ENCODE measurements at places on chromosomes 1 and 21.

- DNase-seq = no peak
Measured at GRCh38 chr1:56025942-56026341, 553.4 kb downstream of the PLPP3 start.

- peak; percentile 34 for DNase-seq
Measured at GRCh38 chr1:192477630-192478029, 97.9 kb upstream of the RGS1 start.

DNA sequence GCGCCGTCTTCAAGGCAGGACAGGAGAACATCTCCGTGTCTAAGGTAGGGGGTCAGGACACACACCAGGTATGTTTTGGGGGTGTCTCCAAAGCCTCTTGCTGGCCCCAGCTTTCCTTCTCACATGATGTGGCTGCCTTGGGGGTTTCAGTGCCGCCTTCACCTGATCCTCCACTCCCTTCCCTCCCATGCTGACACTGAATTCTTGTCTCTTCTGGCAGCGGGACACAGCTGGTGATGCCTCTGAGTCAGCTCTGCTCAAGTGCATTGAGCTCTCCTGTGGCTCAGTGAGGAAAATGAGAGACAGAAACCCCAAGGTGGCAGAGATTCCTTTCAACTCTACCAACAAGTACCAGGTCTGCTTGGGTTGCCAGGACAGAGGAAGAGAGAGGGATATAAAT is 13.5 kb downstream of the ATP1A2 start:
- peak; percentile 40 for DNase-seq

- DNase-seq = no peak
Measured at GRCh38 chr1:207314816-207315215, 6.7 kb upstream of the CD55 start.

GRCh38 chr1:223824712-223825111 is 21.0 kb downstream of the TP53BP2 start:
- DNase-seq = no peak

DNA sequence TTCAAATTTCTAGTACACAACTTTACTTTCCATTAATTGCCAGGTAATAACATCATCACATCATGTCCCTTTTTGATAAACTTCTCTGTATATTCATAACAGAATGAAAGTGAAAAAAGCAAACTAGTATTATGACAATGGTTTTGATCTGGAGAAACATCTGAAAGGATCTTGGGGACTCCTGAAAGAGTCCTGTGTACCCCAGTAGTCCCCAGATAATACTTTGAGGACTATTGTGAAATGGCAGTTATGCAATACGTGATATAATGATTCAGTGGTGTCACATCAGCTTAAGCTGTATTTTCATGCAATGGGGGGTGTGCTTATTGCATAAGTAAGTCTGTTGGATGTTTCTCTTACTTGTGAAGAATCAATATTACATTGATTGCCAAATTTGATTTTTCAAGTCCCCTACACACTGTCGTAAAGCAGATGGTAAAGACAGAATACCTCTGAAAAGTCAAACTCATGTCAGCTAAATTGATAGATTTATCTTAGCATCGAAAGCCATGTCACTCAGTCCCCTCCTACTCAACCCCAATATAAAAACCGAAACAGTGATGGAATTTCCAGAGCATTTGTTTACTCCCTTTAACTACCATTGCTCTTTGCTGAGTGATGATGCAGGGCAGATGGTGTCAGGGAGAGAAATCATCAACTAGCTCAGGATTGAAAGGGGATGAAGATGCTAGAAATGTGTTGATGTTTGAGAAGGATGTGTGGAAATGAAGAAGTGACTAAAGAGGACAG is 146.7 kb upstream of the C1orf105 start:
- DNase-seq = no peak

GRCh38 chr1:42364089-42364488 is 16.5 kb upstream of the RIMKLA start:
- DNase-seq = no peak

DNA sequence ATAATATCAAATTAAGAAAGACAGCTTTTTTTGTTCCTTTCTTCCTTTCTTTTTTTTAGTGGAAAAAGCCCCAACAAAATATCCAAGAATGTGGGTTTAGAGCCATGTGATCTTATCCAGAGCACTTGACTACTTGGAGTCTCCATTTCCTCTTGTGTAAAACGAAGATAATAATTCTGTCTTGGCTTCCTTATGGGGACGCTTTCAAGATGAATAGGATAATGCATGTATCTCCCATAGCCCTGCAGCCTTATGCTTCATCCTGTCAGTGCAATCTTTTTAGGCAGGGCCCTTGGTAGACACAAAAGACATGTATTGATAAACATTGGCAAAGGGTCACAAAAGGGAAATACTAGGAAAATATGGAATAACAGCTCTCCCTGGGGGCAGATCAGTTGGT is 34.8 kb downstream of the ZBTB18 start:
- DNase-seq = no peak

DNA sequence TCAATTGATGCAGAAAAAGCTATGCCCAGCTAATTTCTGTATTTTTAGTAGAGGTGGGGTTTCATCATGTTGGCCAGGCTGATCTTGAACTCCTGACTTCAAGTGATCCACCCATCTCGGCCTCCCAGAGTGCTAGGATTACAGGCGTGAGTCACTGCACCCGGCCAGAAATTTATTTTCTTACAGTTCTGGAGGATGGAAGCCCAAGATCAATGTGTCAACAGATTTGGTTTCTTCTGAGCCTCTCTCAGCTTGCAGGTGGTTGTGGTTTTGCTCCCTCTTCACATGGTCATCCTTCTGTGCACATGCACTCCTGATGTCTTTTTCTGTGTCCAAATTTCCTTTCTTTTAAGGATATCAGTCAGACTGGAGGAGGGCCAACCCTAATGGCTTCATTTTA is 35.6 kb downstream of the SHCBP1L start:
- DNase-seq = no peak

- no peak for DNase-seq
Measured at GRCh38 chr1:170872663-170873062, 62.7 kb upstream of the MROH9 start.

- DNase-seq = no peak
Measured at GRCh38 chr1:68409426-68409825, 40.3 kb downstream of the RPE65 start.

- DNase-seq = no peak
Measured at GRCh38 chr1:207948536-207949250, 37.8 kb upstream of the CD34 start.

DNA sequence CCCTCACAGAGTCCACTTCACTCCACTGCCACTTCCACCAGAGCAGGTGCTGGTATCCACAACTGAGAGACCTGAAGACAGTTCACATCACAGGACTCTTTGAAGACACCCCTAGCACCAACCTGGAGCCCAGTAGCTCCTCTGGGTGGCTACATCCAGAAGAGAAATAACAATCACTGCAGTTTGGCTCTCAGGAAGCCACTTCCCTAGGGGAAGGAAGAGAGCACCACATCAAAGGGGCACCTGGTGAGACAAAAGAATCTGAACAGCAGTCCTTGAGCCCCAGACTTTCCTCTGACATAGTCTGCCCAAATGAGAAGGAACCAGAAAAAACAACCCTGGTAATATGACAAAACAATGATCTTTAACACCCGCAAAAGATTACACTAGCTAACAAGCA is 113.2 kb downstream of the TENT5C start:
- no peak for DNase-seq

- no peak for DNase-seq
Measured at GRCh38 chr1:41365772-41366454, 4.7 kb downstream of the FOXO6 start.

- DNase-seq = no peak
Measured at GRCh38 chr1:109404838-109405237, 7.1 kb upstream of the SORT1 start.

DNA sequence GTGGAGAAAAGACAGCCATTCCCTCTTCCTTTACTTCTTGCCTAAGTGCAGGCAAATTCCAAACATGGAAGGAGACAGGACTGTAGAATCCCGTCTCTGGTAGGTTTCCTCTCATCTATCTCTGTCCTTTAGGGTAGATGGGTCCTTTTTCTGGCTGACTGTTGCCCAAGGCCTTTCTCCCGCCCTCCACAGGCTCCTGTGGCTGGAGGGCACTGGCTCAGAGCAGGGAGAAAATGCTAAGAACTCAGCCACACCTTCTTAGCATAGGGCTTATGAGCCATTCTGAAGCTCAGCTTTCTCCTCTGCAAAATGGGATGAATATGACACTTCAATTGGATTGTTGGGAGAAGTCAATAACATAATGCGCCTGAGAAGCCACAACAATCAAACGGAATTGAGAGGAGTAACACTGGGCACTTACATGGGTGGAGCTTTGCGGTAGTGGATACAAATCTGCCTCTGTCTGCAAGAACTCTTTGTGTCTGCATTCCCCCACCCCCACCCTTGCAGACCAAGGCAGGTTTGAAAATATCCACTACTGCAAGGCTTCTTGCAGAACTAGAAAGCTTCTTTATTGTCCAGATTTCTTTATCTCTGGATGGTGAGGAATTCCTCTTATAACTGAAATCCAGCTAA is 94.7 kb downstream of the CSMD2 start:
- DNase-seq = no peak

DNA sequence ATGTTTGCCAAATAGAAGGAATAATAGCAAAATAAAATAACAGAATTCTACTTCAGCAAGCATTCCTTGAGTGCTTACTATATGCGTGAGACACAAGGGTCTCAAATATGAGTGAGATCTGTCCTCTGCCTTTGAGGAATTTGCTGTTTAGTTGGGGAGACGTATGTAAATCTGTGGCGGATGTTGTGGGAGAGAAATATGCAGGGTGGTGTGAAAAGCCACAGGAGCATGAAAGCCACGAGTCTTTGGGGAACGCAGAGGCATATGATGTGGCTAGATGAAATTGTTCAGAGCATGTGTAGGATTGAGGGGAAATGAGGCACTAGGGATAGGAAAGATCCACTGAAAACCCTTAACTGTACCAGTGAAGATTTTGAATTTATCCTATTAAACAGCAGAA is 244.4 kb downstream of the PBX1 start:
- peak; percentile 26 for DNase-seq

DNA sequence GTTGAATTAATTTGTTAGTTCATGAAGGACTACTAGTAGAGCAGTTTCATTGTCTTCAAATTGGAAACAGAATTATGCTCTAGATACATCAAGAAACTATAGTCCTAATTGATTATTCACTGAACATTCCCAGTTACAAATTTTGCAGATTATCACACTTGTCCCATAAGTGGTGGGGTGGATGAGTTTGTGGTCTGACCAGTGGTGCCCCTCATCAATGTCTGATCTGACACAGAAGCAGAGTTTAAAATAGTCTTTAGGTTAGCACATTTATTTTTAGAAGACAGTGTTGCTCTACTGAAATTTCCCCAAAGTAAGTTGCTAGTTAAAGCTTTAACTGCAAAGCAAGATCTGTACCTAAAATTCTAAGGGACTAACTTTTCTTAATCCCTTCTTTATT is 42.9 kb downstream of the INKA2 start:
- DNase-seq = no peak

- no peak for DNase-seq
Measured at GRCh38 chr1:109539676-109540075, at the start of gene GPR61. TSS of gene GPR61 (plus strand) at chr1:109539872. CDS start at chr1:109543023, 3,151 bp downstream.

DNA sequence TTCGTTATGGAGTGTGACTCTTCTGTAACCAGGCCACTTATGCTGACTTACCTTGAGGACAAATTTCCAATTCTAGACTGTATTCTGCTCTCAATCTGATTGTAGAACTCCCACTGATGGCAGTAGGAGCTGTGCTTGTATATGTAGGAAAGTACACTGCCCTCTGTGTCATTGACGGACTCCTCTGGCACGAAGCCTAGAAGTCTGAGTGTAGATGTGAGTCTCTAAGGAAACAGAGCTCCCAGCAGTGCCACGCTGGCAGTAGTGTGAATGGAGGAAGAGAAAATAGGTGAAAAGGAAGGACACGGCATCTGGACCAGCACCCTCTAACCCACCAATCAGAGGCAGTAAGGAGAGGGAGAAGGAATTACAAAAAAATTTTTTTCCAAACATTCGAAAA is 130.4 kb upstream of the ADGRL2 start:
- peak; percentile 76 for DNase-seq

DNA sequence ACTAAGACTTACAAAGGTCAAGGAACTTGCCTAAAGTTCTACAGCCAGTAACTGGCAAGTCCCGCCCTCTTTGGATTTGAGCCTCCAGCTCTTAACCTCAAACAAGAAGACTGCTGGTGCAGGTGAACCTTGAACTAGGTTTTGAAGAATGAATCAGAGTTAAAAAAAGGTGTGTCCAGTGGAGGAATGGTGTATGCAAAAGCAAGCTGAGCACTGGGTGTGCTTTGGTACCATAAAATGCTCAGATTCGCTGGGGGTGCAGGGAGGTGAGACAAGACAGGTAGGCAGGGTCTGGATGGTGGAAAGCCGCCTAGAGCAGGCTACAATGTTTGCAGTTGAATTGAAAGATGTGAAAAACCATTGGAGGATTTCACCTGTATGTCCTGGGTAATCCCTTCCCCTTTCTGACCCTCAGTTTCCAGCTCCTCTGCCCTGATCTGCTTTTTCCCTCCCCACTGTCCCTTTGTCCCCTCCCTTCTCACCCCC is 39.8 kb downstream of the FOXD2 start:
- DNase-seq = no peak

GRCh38 chr1:160365325-160365724 is 1.5 kb upstream of the NHLH1 start:
- no peak for DNase-seq

GRCh38 chr1:71223641-71224340 is 143.0 kb upstream of the ZRANB2 start:
- no peak for DNase-seq

DNA sequence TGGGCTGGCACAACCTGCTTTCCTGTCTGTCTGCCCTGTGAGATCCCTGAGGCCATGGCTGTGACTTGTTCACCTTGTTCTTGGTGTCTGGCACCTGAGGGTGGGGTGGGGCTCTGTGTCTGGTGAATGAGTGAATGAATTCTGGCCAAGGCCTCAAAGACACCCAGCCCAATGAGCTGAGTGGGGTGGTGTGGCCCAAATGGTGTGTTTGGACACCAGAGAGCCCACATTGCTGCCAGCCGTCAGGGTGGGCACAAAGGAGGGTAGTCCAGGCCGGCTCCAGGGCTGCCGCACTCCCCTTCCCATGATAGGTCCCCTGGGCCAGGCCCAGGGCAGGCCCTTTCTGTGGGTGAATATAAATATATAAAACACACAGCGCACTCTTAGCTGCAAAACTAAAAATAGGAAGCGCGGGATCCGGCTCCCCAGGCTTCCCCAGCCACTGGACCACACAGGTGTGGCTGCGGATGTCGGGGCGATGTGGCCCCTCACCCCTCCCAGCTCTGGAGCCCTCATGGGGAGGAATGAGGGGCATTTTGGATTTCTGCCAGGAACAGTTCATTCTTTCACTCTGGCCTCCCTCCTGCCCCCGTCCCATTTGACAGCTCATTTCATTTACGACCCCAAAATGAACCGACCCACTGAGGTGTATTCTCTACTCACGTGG is 33.3 kb downstream of the RUNX3 start:
- no peak for DNase-seq
